ENCODE measurements at places on chromosomes 2 and 18.
A peak's percentile ranks its signal among the peaks of the same experiment; 100 is the strongest.

GRCh38 chr2:30652271-30652915 lies 154.9 kb downstream of the CAPN13 start:
- DNase-seq, result no peak

- DNase-seq, result no peak
These were observed 213.5 kb upstream of the PIEZO2 start for GRCh38 chr18:11362856-11363255.

- no peak for DNase-seq
These were observed 20.2 kb downstream of the B3GNT2 start for GRCh38 chr2:62216113-62216512.

DNA sequence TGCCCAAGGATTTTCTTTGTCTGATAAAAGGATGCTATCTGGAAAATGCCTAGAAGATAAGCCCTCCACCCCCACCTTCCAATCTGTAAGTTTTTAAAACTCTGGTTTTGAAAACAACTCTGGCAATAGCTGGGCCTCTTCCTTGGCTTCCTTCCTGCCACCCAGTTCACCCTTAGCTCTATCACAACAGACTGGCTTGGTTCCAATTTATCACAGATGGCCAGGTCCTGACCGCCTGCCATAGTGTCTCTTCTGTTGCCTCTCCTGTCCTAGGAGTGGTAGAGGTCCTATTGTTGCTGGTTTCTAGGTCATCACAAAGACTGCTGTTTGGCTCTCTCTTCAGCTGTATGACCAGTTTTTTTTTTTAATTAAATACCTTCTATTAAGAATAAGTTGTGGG lies 1727.9 kb upstream of the SLC39A10 start:
- DNase-seq, result no peak

- DNase-seq, result peak; percentile 26
These were observed 62.3 kb upstream of the CCDC195 start for GRCh38 chr2:224778474-224778877.

DNA sequence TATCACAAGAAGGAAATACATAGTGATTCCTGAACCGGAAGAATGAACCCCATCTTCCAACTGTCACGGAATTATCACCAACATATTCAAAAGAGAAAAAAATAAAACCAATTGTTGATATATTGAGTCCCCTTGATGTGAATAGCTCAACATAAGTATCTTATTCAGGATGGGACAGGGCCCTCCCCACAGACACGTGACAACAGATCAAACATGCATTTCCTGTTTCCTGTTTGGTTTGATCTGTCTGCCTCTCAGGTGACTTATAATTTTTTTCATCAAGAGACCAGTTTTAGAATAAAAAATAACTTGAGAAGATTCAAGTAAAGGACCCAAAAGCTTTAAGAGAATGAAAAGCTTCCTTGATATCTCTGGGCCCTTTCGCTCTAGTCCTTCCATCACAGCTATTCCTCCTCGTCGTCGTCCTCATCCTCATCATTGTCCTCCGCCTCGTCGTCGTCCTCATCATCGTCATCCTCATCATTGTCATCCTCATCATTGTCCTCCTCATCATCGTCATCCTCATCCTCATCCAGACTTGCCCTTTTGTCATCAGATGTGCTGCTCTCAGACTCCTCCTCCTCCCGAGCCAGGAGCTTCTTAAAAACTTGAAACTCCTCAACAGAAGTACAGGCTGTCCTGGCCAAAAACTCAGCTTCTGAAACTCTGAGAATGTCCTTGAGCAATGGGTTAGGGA lies 6.3 kb downstream of the MTERF4 start:
- DNase-seq, result no peak

DNA sequence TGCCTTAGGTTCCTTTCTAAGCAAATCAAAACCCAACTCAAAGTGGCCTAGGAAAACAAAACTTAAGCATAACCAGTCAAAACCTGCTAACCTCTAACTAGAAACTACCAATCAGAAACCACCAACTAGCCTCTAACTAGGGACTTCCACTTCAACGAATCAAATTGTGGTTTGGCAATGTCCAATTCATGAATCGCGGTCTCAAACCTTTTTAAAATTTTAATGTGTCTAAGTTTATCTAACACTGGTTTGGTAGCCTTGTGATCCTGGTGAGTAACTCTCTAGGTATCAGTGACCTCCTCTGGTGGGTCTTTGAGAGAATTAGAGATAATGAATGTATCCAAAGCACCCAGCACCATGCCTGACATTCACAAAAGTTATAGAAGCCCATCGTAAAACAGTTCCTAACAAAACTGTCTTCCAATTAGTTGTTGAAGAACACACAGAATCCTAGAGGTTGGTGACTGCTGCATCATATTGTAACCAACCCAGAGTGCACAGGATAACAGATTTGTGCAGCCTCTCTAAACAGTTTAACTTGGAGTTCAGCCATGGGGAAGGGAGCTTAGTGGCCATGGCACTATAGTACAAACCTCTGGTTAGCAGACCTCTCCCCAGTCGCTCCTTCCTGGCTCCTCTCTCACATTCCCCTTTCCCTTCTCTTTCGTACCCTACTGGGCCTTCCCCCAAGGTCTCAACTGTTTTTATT lies 45.2 kb upstream of the B3GNT2 start:
- no peak for DNase-seq

DNA sequence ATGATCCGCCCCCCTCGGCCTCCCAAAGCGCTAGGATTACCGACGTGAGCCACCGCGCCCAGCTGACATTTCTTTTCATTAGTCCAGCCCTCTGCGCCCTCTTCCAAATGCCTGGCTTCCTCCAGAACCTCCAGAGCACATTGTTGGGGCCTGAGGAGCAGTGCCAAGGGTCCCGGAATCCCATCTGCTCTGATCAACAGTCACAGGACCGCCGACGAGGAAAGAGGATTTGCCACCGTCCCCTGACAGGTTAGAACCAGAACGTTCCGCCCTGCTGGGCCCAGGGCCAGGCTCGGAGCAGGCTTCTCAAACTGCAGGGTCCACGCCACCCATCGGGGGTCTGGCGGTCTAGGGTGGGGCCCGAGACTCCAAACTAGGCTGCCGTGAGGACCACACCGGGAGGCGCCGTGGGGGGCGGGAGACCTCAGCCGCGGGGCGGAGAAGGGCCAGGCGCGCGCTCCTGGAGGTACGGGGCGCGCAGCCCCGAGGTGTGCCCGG lies 36.9 kb upstream of the ITM2C start:
- no peak for DNase-seq

- no peak for DNase-seq
These were observed 316.8 kb upstream of the KCNH7 start for GRCh38 chr2:163155279-163155883.

DNA sequence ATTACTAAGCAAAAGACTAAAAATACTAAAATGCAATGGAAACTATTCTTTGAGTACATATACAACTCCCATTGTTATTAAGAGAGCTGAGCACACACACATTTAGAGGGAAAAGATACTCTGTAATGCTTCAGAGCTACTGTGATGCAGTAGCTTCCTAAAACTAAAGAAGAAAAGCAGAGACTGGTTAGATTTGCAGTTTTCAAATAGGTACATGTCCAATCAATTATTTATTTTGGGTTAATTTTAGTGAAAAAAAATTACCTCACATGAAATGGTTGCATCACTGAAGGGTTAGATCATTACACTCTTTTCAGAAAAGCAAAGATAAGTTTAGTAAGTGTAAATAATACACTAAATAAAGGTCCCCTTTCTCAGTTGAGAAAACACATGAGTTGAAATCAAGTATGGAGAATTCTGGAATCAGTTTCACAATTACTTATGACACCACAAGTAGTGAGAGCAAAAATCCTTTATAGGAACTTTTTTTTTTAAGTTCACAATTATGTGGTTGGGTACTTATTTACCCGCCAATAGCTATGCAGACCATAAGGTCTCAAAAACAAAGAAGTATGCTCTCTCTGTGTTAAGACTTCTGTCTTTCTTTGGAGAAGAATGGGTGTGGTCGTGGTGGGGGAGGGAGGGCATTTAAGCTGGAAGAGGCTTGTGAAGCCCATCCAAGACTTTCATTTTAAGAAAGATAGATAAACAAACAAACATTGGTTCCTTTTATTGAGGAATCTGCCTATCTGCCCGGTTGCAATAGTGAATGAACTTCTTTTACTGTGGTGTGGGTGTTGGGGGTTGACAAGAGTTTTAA lies 25.3 kb upstream of the SERTAD2 start:
- DNase-seq, result no peak

DNA sequence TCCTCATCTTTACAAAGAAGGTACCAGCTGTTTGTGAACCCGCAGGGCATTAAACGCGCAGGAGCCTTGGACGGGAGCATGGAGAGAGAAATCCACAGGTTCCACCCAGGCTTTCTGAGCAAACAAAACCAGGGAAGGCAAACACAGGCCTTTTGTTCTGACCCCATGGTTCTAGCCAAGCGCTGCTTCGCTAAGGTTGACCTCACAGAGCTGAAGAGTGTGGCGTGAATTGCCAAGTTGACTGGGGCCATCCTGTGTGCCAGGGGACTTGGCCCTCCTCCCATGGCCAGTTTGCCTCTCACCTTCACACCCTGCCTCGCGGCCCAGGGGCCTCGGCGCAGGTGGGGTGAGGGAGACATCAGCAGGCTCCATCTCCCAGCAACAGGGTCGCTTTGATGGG lies 74.1 kb downstream of the VAPA start:
- no peak for DNase-seq

DNA sequence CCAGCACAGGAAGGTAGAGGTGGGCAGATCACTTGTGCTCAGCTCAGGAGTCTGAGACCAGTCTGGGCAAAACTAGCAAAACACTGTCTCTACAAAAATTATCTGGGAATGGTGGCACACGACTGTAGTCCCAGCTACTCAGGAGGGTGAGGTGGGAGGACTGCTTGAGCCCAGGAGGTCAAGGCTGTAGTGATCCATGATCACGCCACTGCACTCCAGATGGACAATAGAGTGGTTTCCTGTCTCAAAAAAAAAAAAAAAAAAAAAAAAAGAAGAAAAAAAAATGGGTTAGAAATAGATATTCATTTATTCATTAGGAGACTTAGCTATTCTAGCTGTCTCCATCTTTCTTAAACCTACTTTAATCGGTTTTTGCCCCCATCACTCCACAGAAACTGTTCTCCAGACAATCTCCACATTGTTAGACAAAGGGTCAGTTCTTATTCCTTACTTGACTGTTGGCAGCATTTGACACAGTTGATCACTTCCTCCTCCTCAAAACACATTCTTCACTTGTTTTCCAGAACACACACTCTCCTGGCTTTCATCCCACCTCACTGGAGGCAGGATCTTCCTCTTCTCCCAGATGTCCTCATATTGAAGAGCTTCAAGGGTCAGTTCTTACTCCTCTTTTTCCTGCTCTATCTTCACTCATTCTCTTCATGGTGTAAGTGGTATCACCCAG lies 103.1 kb downstream of the DTNB start:
- no peak for DNase-seq

GRCh38 chr2:127631541-127631996 lies 14.4 kb upstream of the GPR17 start:
- no peak for DNase-seq
